ENCODE measurements at places on chromosomes 12 and 14.

- DNase-seq, result no peak
Measured at GRCh38 chr12:89225808-89226411, 126.4 kb downstream of the DUSP6 start.

DNA sequence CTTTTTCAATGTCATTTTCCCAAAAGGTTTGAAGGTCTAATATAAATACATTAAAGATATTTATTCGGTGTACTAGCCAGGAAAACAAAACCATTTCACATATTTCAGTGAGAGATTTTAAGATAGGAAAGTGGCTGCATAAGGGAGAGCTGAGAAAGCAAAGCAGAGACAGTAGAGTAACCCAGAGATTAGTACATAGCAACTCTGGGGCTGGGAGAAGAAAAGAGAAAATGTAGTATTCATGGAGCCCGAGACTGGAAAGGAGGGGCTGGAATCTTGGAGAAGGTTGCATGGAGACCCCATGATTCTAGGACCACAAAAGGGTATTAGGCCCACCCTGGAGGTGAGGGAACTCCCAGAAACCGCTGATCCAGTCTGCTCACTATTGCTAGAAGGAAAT, 236.9 kb downstream of the PAWR start:
- no peak for DNase-seq

DNA sequence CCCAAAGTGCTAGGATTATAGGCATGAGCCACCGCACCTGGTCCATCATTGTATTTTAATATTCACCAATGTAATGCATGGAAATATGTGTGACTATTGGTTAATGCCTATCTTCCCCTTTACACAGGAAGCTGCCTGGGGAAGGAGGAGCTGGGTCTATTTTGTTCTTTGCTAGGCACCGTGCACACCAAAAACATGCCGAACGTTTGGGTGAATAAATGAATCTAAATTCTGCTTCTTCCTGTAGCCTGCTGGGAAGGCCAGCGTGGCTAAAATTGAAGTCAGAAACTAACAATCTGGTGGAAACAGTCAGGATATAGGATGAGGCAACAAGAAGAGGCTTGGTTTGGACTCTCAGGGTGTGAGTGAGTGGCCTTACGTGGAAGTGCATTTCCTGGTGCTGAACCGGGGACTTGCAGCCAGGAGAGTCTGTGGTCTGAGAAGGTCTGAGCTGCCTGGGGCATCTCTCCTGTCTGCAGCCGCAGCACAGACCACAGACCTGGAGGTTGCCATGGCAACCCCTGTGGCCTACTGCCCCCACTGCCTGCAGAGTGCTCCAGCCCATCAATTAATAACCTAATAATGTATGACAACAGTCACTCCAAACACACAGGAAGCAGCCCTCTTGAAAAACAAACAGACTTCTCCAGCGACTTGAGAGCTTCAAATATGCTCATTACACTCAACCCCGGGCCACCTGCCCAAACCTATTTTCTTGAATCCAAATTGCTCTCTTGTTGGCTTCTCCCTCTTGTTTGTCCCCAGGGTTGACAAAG, 5.5 kb upstream of the GPR68 start:
- DNase-seq, result no peak

DNA sequence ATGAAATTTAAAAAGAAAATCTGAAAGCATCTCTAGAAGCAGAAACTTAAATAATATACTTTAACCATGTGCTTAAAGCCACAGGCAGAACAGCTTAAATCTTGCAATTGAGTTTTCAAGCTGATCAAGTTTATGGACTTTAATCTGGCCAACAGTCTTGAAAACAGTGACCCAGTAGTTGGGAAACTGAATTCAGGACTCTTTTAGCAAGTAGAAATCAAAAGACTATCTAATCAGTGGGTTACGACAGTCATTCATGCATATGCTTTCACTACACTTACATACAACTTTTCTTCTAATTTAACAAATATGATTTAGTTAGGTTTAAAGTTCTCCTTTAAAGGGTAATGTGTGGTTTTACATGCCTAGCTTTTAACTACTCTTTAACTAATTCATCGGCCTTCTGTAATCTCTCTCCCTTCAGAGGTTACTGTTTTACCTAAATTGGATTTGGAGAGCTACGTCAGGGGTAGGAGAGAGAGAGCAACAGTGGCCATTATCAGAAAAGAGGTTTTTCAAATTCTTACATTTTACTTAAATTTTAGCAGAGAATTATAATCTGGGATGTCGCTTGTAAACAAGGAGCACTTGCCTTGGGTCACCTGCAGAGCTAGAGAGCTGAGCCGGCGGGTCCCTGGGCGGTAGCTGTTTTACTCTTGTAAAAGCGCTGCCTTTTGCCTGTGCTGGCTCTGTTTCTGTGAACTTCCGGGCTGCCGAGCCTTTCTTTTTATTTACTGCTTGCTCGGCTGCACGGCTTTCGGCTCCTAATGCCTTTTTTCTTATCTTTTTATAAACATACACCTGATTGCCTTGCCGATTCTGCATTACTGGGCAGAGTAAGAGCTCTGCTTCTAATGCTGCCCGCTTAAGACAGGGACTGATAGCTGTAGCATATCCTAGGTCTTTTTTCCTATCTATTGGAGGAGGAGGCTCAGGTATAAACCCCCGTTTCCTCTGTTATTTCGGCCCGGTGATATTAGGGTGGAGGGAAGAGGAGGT, 17.4 kb upstream of the LYZ start:
- no peak for DNase-seq

- no peak for DNase-seq
Measured at GRCh38 chr12:20432290-20432689, 64.0 kb downstream of the PDE3A start.

- no peak for DNase-seq
Measured at GRCh38 chr12:66003951-66004350, 126.6 kb downstream of the LLPH start.

GRCh38 chr14:103099733-103100280, 5.3 kb downstream of the EXOC3L4 start:
- DNase-seq, result no peak

DNA sequence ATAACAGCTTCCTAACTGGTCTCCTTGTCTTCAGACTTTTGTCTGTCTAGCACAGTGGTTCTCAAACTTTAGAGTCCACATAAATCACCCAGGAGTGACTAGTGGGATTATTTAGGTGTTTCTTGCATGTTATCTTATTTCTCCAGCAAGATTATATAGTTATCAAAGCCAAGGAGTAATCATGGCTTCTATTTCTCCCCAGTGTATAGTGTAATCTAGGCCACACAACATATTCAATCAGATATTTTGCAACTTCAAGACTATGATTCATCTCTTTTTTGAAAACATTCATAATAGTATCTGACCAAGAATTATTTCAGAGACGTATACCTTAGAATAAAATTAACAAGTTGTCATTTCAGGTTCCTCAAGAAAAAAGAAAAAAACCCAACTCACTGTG, 131.9 kb downstream of the CEP83 start:
- no peak for DNase-seq

DNA sequence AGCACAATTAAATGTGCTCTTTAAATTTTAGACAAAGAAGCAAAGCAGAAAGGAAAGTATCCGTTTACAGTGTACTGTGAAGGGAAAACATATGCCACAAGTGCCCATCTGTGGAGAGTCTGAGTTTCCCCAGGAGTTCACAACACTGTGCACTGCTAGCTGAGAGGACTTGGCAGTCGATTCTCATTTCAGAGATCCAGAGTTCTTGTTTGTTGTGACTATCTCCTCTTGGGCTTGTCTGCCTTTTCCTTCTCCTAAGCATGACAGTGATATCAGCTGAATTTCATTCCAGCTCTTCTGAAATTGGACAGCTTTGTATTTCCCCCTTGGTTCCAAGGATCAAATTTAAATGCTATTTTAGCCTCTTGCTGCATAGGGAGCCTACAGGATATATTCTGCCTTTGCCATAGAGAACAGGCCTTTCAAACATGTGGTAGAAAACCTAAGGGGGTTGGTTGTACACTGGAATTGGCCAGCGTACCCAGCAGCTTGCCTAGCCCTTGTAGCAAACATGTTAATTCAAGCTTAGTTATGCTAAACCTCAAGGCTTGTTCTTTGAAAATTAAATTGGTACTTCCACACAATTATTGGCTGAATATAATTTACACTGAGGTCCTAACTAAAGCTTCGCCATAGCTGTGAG, 259.2 kb upstream of the NOVA1 start:
- no peak for DNase-seq

- no peak for DNase-seq
Measured at GRCh38 chr12:116665666-116666304, 72.1 kb downstream of the SPRING1 start.

DNA sequence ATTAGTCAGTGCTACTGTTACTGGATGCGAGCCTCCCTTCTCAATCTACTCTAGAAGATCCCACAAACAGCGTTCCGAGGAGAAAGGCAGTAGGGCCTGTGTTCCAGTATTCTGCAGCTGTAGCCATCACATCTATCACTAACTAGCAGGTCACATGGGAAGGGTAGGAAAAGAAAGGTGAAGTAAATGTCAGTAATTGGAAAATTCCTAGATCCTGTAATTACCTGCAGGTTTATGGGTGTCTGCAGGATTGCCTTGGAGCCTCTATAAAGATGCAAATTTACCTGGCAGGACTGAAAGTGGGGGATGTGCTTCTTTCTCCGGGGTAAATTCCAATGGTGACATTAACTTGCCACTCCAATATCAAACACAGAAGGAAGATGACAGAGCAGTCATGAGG, 77.8 kb downstream of the FERMT2 start:
- DNase-seq, result no peak

GRCh38 chr14:53709381-53709780, 247.2 kb downstream of the BMP4 start:
- DNase-seq, result no peak

GRCh38 chr12:41485203-41485602, 297.1 kb downstream of the PDZRN4 start:
- DNase-seq, result no peak

- no peak for DNase-seq
Measured at GRCh38 chr14:90870950-90871604, 54.8 kb upstream of the TTC7B start.

Data from stimulated activated CD8-positive, alpha-beta memory T cell treated with anti-CD3 and anti-CD28 coated beads, Interleukin-4, amount 100 ng/mL, for 4 hours (primary cell).